Pons (tissue), 1 donor: ENCODE measurements at places on chromosomes 6 and 20.
A peak's percentile ranks its signal among the peaks of the same experiment; 100 is the strongest.

- DNase-seq, result no peak
Measured at GRCh38 chr6:136282906-136283305, 6.7 kb downstream of the BCLAF1 start.

- DNase-seq, result no peak
Measured at GRCh38 chr20:46154305-46154704, 36.2 kb downstream of the CD40 start.

GRCh38 chr6:138017166-138017757, 90.0 kb downstream of the PERP start:
- DNase-seq, result no peak

DNA sequence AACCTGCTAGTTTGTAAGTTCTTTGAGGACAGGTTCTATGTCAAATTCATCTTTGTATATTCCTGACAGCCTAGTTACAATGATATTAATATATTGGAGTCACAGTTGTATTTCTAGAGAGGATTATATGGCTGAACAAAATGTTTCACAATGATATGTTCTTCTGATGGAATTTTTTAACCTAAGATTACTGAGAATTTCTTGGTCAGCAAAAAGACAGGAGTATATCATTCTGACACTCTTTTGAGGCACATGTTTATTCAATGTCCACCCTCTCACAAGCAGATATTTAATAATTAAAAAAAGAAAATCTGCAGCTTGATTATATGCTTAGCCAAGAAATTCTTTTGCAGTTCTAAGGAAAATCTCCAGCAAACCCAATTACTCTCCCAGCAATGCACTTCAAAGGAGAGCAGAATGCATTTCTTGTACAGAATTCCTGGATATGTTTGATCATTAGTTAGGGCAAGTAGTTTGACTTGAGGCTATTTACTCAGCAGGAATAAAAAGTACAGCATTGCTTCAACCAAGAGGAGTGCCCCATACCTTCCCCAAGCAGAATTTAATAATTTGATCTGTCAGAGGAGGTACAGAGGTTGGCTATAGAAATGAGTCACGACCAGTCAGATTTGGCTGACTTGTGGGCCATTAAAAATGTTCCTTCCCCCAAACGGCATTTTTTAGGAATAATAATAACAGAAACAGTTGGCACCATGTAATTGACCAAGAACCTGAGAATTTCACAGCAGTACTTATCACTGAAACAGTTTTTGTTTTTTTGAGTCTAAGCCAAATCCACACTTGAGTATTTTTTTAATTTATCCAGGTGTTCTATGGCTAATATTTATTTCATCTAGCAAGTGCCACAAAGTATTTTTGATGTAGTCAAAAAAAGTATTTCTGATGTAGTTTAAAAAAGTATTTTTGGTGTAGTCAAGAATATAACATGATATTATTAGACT, 508.1 kb upstream of the FLRT3 start:
- DNase-seq, result no peak

GRCh38 chr6:96794980-96795379, 42.3 kb downstream of the GPR63 start:
- DNase-seq, result no peak

DNA sequence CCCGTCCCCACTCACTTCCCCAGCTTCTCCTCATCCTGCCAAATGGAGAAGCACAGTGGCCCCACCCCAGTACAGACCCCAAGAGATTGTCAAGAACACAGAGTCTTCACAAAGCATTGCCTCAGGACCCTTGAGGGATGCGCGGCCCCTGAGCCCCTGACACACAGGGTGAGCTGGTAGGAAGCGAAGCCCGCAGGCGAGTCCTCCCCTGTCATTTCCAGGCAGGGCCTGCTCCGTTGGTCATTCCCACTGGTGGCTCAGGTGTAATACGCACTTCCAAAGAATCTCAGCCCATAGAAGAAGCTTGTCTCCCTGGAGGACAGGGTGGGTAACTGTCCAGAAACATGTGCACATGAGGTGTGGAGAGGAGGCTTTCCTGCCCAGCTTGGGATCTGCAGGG, 404.2 kb downstream of the THBS2 start:
- no peak for DNase-seq

GRCh38 chr20:46999801-47000465, 105.3 kb downstream of the EYA2 start:
- DNase-seq, result no peak

DNA sequence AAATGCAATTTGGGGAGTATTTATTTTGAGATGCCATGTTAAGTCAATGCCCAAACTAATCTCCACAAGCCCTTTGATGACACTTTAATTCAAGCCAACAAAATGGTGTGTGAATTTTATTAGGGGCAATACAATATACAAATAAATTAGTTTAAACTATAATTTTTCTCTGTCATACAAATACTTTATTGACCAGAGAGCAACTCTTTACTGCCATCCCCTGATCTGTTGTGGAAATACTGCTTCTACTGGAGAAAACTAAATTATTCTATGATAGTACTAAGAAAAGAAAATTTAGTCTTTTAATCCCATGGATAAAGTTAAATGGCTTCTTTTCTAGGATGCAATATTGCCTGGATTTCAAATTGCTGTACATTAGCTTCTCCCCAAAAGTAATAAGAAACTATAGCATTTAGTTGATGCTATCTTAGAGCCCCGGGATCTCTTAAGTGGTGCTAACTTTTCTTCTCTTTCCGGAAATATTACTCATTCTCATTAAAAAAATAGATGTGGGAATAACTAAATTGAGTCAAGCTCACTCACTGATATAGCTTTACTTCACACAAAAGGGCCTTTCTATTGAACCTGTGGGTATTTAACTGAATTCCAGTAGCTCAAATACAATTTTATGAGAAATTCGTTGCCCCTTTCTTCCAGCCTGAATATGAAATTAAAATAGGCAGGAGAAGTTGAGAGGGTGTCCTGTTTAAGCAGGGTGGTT, 49.2 kb downstream of the SMPDL3A start:
- DNase-seq, result no peak

GRCh38 chr6:160950507-160950906, 41.1 kb upstream of the MAP3K4 start:
- no peak for DNase-seq

GRCh38 chr6:53912661-53913060, 117.9 kb downstream of the LRRC1 start:
- peak; percentile 79 for DNase-seq

- DNase-seq, result no peak
Measured at GRCh38 chr6:162184465-162184864, 543.1 kb downstream of the PRKN start.

DNA sequence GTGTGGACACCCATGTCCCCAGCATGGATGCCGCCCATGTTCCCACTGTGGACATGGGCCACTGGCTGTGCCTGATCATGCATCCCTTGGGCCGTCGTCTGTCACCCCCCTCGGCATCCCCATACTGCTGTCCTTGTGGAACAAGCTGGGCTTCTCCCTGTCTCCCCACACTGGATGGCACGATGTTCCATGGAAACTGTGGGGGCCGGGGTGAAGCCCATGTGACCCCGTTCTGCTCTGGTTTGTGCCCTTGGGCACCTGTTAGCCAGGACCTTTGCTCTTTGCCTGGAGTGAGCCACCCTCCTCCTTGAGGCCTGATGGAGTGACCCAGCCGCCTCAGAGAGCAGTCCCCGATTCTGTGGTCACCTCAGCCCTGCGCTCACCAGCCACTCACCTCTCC, 7.6 kb upstream of the FRMD1 start:
- no peak for DNase-seq

GRCh38 chr6:148513145-148514071, 170.8 kb downstream of the SASH1 start:
- DNase-seq, result peak; percentile 78

DNA sequence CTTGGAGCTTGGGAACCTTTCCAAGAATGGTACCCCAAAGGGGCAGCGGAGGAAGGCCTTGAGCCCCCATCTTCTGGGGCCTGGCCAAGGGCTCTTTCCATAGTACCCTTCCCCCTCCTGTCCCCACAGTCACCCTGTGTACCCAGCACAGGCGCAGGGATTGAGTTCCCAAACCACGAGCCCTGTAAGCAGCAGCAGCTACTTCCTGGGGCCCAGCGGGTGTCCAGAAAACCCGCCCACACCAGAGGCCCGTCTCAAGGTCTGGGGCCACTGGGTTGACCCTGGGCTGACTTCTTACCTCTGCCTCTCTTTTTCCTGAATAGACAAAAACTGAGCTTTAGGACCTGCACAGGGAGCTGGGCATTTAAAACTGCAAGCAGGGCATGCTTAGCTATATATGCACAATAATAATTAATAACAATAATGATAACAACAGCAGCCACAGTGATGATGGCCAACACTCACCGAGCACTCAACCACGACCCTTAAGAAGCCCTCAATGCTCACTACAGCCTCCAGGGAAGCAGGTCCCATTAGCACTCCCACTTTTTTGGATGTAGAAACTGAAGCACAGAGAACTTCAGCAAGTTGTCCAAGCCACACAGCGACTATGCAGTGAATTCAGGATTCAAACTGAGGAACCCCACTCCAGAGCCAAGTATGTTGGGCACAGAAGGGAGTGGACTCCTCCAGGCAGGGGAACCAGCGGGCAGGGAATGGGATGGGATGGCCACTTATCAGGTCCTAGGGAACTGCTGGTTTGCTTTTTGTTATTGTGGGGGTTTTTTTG, 14.5 kb downstream of the NOL4L start:
- no peak for DNase-seq

- no peak for DNase-seq
Measured at GRCh38 chr20:61332016-61332975, 80.2 kb downstream of the CDH4 start.

DNA sequence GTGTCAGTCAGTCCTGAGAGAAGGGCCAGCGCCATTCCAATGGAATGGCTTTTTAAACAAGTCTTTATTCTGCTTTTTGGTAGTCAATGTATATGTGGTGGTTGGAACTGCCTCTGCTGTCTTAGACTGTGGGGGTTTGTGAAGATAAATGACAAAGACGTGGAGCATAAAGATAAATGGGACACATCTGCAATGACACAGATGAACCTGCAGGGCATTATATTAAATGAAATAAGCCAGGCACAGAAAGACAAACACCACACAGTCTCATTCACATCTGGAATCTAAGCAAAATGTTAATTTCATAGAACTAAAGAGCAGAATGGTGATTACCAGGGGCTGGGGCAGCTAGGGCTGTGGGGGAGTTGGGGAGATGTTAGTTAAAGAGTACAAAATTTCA, 912.8 kb upstream of the MAN1A1 start:
- no peak for DNase-seq

- DNase-seq, result no peak
Measured at GRCh38 chr20:17835240-17835933, 133.2 kb downstream of the SNX5 start.

DNA sequence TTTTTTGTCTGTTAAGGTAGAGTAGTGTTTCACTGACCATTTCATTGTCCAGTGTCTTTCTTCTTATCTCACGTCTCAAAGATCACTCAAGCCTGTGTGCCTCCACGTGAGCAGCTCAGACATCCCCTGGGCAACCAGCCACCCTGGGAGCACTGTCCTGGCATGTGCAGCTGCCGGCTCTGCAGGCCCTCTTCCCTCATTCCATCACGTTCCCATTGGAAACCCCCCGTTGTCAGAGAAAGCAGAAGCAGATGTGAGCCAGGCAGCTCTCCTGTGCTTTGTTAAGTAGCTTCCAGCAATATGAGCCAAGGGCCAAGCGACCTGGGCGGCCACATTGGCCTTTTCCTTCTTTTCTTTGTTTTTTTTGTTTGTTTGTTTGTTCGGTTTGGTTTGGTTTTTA, 233.2 kb upstream of the SYNDIG1 start:
- no peak for DNase-seq

- DNase-seq, result no peak
Measured at GRCh38 chr6:51533962-51534361, 553.5 kb downstream of the PKHD1 start.

GRCh38 chr6:138253731-138254130, 35.4 kb upstream of the PBOV1 start:
- no peak for DNase-seq

DNA sequence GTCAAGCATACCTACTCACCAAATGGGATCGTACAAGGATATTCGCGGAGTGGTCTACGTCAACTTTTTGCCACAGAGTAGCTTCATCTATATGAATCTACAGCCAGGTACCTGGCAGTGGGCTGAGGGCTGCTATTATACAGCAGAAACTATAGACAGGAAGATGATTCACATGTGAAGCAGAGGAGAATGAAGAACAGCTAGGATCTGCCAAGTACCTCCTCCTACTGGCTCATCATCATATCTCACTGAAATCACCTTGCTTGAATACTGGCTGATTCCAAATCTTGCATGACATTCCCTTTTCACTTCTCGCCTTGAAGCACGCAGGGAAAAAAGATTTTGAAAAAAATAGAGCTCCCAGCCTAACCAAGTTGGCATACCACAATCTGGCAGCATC, 488.7 kb upstream of the NRSN1 start:
- DNase-seq, result no peak

GRCh38 chr20:60272790-60273189, 314.6 kb downstream of the CDH26 start:
- DNase-seq, result no peak

DNA sequence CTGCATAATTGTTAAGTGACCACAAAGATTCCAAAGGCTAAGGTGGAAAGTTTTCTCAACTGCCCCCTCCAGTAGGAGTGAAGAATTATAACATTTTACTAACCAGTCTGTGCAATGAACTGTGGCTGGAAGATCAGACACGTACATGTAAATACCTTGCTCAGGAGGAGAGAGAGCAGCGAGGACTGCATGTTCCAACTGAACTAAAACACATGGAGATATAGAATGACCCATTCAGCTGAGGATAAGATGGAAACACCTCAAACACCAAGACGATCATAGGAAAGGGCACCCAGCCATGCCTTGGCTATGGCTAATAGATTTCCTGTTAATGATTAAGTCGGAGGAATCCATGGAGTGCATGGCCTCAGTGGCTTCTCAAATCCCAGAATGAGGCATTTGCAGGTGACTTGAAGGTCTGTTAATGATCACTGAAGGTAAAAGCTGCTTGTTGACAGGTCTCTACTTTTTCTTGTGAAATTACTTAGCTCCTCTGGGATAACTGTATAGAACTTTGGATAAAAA, 875.6 kb downstream of the TFAP2A start:
- no peak for DNase-seq

DNA sequence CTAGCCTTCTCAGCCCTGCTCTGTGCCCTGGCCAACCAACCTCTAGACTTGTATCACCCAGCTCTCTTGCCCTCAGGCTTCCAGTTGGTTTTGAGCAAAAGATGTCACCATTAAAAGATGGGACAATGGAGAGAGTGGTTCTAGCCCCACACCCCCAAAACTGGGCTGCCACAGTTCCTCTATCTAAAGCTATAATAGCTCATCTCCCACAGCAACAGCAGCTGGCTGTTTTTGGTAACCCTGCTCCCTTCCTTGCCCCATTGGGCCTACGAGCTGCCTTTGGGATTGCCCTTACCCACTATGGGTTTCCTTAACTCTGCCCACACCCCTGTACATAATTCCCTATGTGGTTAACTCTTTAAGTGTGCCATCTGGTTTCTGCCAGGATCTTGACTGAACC, 7.6 kb upstream of the SRSF3 start:
- no peak for DNase-seq

- no peak for DNase-seq
Measured at GRCh38 chr6:121437851-121438651, 2.6 kb downstream of the GJA1 start.

GRCh38 chr6:34236131-34236442, 586 bp upstream of the HMGA1 start:
- DNase-seq, result no peak

- DNase-seq, result no peak
Measured at GRCh38 chr6:626236-626635, 30.7 kb downstream of the HUS1B start.
